Natural killer cell (primary cell): ENCODE measurements at places on chromosomes 2 and 18. TPM values are rescaled to one million over a fixed set of nuclear protein-coding genes. Genes with fewer than 3 reads are reported as not detected.

The PLB1 gene
- 1.9 TPM for total RNA-seq

The LCT gene
- 0.05 TPM for total RNA-seq

The CBLN2 gene
- total RNA-seq, result not detected

The TFCP2L1 gene
- total RNA-seq, result 1.8 TPM

The RGPD5 gene
- total RNA-seq, result 111 TPM

The QPCT gene
- total RNA-seq, result 0.38 TPM

The OTOS gene
- not detected for total RNA-seq

The CENPA gene
- 0.52 TPM for total RNA-seq

The SNORC gene
- 1.0 TPM for total RNA-seq

The TDRD15 gene
- 0.33 TPM for total RNA-seq

The ARHGAP15 gene
- total RNA-seq, result 168 TPM

The GALR1 gene
- total RNA-seq, result not detected

The ZSCAN30 gene
- 16.4 TPM for total RNA-seq

The CERS6 gene
- total RNA-seq, result 11.8 TPM

The CNDP1 gene
- 0.57 TPM for total RNA-seq

The GREB1L gene
- total RNA-seq, result not detected

The TXNDC2 gene
- total RNA-seq, result not detected

The C2orf78 gene
- total RNA-seq, result not detected

The PPP1R1C gene
- not detected for total RNA-seq

The TMEM214 gene
- 64.9 TPM for total RNA-seq

The SP140 gene
- total RNA-seq, result 69.1 TPM

The NAT8 gene
- not detected for total RNA-seq

The HOXD4 gene
- not detected for total RNA-seq

The GALNT14 gene
- not detected for total RNA-seq

The AQP12A gene
- not detected for total RNA-seq

The MYL12B gene
- total RNA-seq, result 214 TPM

The NHEJ1 gene
- total RNA-seq, result 12.7 TPM

The SERPINB10 gene
- not detected for total RNA-seq

The CFAP210 gene
- 0.27 TPM for total RNA-seq

The VWC2L gene
- not detected for total RNA-seq

The ALPG gene
- total RNA-seq, result not detected

The STPG4 gene
- not detected for total RNA-seq

The CHMP1B gene
- total RNA-seq, result 99.4 TPM

The STON1 gene
- 1.8 TPM for total RNA-seq

The ST6GAL2 gene
- total RNA-seq, result not detected

The KCNK3 gene
- not detected for total RNA-seq

The YES1 gene
- total RNA-seq, result 70.2 TPM

The VPS4B gene
- total RNA-seq, result 101 TPM
